EH (cell line): ENCODE measurements at places on chromosomes 3 and 15.
A peak's percentile ranks its signal among the peaks of the same experiment; 100 is the strongest.

DNA sequence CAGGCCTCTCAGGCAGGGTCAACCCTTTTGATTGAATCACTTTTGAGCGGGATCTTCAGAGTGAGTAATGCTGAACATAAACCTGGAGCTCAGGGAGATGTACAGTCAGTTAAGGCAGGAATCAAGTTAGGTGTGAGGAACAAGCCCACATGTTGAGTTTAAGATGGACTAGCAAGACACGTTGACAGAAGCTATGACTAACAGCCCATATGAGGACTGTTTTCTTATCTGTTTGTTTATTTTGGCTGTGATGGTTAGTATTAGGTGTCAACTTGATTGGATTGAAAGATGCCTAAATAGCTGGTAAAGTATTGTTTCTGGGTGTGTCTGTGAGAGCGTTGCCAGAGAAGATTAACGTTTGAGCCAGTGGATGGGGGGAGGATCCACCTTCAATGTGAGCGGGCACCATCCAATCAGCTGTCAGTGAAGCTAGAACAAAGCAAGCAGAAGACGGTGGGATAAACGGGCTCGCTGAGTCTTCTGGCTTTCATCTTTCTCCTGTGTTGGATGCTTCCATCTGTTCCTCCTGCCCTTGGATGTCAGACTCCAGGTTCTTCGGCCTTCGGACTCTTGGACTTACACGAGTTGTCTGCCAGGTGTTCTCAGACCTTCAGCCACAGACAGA, 232.3 kb upstream of the STAC start:
- DNase-seq = no peak

DNA sequence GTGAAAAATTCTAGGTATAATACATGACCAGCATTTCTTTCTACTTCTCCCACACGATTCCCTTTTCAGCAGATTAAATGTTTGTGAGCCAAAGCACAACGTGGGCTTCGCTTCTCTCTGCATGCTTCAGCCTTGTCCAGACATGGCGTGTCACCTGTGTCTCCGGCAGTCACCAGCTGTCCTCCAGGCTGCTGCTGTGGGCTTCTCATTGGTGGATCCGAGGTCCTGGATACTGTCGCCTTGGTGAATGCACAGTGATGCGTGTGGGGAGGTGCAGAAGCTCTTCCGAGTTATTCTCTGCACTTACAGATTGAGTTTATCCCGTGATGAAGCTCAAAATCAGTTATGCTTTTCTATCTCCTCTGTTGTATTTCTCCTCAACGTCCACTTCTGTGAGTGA, 23.0 kb upstream of the GOLGA8J start:
- no peak for DNase-seq

DNA sequence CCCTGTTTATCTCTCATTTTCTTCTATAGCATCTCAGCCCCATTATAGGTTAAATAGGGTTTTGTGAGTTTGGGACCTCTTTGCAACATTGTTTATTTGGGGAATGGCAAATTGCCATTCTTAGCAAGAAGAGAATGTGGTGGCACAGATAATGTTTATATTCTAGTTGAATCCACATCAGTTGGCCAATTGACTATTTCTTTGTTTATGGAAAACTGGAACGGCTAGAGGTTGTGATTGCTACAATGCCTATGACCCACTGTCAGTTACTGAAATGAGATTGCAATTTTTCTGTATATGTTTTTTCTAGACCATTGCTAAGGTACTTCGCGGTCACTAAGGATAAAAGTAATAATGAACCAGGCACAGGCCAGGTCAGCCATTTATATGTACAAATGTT, 44.6 kb upstream of the CFAP20DC start:
- DNase-seq = no peak

DNA sequence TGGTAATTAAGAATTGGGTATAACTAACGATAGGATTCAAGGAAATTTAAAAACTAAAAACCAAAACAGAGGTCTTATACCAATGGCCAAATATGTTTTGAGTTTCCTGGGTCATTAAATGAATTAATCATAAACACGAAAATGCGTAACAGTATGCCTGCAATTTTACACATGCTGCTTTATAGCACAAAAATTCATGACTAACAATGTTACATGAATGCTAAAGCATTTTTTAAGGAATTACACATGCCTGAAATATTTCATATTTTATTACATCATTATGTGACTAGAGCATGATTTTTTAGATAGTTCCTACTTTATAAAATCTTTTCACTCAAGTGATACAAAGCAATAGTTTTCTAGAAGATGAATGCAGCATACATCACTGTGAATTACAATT, 74.7 kb downstream of the ZNF148 start:
- DNase-seq = peak; percentile 87

DNA sequence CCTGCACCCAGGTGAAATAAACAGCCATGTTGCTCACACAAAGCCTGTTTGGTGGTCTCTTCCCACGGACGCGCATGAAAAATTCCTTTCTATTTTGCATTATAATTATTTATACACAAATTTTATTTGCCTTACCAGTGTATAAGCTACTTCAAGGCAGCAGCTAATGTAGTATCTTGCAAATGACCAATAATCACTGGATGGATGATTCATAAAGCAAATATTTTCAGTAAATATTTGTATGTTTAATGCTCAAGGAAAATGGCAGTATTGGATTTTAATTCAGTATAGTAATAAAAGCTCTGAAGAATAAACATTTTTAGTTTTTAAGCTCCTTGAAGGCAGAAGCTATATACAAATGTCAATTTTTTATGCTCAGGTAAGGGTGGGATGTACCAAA, 158.7 kb upstream of the NANOGP8 start:
- peak; percentile 11 for DNase-seq

DNA sequence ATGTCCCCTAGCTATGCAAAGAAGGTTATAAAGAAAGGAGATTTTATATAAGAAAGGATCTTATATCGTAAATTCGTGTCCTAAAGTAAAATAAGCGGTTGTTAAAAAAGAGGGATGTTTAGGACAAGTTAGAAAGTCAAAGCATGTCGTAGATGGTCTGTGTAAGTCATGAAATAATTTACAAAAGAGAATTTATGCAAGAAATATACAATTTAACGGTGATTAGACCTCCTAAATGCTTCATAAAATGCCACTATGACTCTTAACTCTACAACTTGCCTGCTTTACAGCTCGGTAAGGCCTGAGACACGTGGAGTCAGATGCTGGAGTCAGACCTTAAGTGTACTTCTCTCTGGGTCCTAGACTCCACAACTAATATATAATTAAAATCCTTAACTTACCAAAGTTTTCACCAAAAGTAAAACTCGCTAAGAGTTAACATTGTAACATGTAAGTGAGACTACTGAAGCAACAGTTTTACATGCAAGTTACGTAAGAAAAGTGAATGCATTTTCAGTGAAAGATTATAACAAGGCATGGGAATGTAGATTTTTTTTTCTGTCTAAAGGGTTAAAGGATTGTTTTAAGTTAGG, 13.3 kb upstream of the SRPRB start:
- DNase-seq = peak; percentile 3

- no peak for DNase-seq
Measured at GRCh38 chr3:38027466-38028465, 1.7 kb downstream of the PLCD1 start.

GRCh38 chr3:13475871-13476590, 4.1 kb upstream of the HDAC11 start:
- DNase-seq = peak; percentile 13

DNA sequence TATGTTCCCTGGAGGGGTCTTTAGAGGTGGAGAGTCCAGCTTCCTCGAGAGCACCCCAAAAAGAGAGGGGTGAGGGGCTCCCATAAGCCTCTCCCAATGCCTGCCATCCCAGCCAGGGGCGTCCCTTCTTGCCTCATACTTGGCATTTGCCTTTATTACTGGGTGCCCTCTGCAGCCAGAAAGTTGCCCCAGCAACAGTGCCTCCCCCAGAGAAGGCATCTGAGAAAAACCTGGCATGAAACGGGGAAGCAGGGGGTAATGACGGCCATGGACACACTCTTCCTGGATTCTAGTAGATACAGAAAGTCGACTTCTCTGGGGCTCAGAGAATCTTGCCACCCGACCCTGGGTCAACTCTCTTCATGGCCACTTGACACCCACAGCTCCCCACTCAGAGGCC, 90.1 kb downstream of the PCSK6 start:
- DNase-seq = no peak

DNA sequence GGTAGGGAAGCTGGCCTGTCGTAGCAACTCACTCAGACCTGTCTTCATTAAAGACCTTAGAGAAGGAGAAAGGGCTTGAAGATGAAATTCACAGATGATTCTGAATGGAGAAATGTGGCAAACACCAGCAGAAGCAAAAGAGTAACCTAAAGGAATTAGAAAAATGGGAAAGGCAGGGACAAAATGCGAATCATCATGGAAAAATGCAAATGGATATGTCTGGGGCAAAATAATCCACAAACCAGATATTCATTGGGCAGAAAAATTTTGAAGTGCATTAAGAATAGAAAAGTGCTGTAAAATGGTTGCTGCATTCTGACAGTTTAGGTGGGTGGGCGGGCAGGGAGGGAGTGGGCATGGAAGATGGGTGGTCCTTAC, 156.9 kb upstream of the RASGRP1 start:
- peak; percentile 83 for DNase-seq

GRCh38 chr15:25439369-25439836, 579 bp upstream of the UBE3A start:
- DNase-seq = no peak

GRCh38 chr3:31288224-31288623, 244.5 kb upstream of the STT3B start:
- no peak for DNase-seq

DNA sequence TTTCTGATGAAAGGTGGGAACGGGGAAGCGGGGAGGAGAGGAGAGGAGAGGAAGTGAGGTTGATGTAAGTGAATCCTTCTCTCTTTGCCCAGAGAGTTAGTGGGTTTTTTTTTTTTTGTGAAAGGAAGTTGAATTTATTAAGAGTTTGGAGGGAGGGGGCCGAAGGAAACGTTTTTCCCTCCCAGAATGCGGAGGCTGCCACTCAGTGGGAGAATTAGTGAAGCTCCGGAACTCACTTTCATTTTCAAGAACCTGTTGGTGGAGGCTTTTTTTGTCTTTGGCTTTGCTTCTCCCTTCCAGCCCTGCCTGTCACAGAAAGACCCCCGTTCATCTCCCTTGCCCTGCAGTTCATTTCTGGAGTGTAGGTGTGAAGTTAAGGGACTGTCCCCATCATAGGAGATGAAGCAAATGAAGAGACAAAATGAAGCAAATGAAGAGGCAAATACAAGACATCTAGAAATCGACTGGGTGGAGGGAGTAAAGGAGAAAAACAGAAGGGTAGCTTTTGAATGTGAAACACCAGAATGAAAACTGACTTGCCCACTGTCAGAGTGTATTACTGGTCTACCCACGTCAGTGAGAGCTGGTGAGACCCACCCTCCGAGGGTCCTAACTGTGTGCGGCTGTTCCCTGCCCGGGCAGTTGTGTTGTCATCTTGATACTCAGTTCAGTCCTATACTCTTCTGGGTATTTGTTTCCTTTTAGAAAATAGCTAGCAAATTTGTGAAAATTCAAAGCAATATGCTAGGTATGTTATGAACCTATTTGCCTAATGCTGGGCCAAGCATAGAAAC, 91.5 kb downstream of the ITPR1 start:
- DNase-seq = no peak

DNA sequence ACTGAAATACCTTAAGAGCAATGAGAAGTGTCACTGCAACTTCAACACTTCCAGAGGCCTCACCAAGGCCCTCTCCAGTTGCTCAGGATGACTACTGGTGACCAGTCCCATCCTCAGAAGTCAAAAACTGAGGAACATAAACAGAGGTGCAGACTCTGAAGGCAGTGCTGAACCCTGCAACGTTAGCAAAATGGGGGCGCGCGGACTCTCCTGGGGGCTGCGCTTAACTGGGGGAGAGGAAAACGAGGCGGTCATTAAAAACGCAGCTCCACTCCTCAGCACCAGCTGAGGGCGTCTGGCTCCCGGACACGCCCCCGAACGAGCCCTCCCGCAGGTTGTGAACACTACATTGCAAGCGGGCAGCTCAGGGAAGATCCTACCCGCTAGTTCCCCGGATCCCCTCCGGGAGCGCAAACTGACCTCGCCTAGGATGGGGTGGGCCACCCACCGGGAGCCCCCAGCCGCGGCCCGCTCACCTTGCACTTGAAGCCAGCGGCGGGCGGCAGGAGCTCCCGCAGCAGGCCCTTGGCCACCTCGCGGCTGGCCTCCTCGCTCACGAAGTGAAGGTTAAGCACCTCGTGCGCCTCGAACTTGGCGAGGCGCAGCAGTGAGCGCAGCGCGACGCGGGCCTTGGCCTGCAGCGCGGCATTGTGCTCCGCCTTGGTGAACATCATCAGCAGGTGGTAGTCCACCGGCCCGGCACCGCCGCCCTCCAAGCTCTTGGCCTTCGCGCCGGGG, 711 bp downstream of the XXYLT1 start:
- peak; percentile 57 for DNase-seq

GRCh38 chr15:88450125-88450798, 16.9 kb downstream of the MRPL46 start:
- DNase-seq = peak; percentile 75

DNA sequence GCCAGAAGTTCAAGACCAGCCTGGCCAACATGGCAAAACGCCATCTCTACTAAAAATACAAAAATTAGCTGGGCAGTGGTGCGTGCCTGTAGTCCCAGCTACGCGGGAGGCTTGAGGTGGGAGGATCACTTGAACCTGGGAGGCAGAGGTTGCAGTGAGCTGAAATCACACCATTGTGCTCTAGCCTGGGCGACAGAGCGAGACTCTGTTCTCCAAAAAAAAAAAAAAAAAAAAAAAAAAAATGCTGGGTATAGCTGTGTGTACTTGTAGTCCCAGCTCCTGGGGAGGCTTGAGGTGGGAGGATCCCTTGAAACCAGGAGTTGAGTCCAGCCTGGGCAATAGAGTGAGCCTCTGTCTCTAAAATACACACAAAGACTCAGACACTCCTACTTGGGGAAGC, 32.0 kb downstream of the PPP1R2 start:
- no peak for DNase-seq

DNA sequence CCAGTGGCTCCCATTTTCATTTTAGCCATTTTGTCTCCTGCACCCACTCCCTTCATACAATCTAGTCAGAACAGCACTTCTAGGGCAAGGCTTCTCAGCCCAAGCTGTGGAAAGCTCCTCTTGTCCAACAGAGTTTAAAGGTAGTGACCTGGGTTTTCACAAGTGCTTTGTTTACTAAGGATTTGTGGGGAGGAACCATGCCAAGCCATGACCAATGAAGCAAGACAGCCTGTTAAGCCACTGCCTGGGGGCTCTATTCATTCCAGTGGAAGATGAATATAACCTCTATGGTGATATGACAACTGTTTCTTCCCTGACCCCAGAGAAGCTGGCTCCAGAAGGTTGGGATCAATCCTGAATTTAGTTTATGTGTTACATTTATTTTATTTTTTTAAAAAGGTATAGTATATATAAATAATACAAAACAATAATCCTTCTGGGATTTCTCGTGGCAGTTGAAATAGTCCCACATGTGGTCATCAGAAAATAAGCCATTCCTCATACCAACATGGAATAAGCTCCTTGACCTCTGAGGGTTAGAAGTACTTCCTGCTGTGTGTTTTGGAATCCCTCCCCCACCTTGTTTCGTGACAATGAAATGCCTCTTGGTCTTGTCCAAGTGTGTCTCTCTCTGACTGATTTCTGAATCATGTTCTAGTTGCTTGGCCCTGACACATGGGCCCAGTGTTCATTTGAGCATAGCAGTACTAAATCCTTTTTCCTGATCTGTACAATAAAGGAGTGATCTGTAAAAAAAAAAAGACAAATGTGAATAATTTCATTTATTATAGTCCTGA, 13.3 kb upstream of the THUMPD3 start:
- DNase-seq = peak; percentile 95
